ENCODE measurements at places on chromosomes 5 and 9.

DNA sequence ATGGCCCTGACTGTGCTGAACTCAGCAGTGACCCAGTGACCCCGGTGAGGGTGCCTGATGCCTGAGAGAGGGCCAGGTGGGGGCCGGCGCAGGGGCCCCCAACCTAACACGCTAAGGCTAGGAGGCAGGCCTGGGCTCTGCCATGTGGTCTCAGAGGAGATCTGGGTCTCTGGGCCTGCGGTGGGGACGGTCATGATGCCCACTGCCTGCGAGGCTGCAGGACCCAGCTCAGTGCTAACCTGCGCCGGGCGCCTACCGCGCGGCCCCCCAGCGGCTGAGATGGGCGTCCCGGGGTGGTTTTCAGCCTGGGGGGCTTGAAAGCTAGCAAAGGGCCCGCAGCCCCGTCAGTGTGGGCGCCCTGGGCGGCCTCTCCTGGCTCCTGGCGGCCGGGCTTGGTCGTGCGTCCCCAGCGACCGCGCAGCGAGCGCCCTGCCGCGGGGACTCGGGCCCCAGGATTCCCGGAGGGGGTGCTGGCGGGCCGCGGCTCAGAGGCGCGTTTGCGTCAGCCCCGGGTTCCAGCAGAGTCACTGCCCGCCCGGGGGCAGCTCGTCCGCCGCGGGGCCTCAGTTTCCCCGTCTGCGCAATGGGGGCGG lies 2.5 kb downstream of the EGFL7 start:
- DNase-seq = no peak

GRCh38 chr5:132640613-132641012 lies 17.4 kb upstream of the IL13 start:
- no peak for DNase-seq

DNA sequence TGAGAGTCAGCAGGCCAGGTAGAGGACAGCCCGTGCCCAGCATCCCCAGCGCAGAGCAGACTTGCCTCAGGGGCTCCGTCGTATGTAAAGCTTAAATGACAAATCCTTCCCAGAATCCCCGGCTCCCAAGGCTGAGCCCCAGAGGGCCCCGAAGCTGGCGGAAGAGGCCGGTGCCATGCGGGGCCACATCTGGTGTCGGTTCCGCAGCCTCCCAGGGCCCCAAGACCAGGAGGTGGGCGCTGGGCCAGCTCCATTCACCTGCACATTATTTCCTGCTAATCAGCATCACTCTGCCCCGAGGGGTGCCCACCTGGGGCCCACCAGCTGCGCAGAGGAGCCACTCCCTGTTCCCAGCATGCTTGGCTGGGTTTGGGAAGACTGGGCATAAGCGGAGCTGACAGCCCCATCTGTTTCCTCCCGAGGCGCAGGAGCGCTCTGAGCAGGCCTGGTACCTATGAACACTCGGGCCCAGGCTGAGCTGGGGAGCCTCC lies 124.0 kb upstream of the PPP1R26 start:
- DNase-seq = no peak

DNA sequence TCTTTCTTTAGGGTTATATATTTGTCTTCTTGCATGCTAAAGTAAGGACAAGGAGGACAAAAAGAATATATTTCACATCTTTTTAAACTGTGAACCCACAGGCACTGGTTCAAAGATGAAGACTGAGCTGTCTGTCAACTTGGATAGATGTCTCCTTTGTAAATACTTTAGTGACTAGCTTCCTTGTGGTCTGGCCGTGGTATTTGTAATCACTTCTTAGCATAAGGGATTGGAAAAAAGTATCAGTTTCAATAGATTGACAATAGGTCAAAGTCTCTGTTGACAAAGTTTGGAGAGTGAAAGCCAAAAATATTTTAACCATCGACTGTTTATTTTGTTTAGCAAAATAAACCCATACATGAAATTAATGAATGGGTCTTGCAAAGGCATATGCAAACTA lies 91.4 kb downstream of the TMEM167A start:
- no peak for DNase-seq

GRCh38 chr5:142388696-142389095 lies 63.9 kb upstream of the SPRY4 start:
- DNase-seq = no peak

DNA sequence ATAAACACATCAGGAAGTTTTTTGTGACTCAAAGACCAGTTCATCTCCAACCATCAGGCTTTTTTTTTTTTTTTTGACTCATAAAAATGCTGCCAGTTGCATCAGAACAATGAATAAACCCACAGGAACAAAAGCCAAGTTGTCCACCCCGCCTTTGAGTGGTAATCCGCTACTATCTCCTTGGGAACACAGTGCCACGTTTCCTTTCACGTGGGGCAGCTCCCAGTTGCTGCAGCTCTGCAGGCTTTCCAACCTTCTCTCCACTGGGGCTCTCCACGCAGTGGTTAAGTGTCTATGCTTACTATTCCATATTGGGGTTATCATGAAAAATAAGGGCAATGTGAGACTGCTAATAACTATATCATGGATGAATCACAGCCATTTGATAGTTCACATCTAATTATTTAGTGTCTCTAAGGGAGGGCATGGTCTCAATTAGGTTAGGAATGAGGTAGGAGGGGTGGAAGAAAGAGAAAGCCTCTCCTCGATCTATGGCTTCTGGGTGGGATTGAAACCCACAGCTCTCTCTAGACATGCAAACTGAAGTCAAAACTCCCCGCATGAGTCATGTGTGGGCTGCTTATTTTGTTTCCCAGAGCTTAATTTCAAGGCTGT lies 55.8 kb upstream of the ACTBL2 start:
- DNase-seq = no peak

DNA sequence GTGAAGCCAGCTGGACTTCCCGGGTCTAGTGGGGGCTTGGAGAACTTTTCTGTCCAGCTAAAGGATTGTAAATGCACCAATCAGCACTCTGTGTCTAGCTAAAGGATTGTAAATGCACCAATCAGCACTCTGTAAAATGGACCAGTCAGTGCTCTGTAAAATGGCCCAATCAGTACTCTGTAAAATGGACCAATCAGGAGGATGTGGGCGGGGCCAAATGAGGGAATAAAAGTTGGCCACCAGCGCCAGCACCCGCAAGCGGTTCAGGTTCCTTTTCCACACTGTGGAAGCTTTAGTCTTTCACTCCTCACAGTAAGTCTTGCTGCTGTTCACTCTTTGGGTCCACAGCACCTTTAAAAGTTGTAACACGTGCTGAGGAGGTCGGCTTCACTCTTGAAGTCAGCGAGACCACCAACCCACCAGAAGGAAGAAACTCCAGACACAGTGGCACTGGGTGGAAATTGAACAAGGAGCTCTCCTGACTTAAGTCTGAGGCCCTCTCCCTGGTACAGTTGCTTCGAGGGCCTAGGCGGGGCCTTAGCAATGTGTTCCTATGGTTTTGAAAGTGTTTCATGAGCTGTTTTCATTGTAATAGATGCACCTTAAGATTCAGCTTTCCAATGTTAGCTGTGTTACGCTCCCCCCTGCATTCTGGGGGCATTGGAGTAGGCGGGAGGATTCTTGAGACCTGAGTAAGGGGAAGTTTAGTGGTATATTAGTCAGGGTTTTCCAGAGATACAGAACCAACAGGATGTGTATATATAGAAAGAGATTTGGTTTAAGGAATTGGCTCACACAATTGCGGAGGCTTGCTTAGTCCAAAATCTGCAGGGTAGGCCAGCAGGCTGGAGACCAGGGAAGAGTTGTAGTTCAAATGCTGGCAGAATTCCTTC lies 21.5 kb upstream of the MYO10 start:
- DNase-seq = no peak

DNA sequence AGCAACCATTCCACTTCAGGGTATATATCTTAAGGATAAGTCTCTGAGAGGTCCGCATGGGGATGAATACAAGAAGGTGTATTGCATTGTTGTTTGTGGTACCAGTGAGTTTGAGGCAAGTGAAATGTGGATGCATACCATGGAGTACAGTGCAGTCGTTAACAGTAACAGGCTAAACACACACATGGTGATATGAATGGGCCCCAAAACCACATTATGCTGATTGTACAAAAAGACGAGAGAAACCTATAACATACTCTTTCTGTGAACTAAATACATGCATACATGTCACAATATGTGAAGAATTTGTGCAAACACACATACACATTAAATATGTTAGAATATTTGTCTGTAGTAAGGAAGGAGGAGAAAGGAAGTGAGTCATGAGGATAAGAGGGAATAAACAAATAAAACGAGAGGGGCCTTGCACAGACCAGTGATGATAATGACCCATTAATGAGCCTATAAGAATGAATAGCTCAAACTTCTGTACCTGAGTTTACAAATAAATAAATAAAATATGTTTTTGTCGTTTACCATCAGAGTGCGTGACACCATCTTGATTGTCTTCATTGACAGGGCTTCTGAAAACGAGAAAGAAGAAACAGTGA lies 66.5 kb upstream of the RICTOR start:
- DNase-seq = no peak

- DNase-seq = no peak
These were observed 83.1 kb downstream of the EDIL3 start for GRCh38 chr5:84301535-84301934.

- no peak for DNase-seq
These were observed 297.7 kb upstream of the CD180 start for GRCh38 chr5:67494186-67494855.

GRCh38 chr5:150352244-150353031 lies 5.1 kb upstream of the TCOF1 start:
- no peak for DNase-seq

- DNase-seq = no peak
These were observed 42.0 kb downstream of the PIP5K1B start for GRCh38 chr9:68747043-68747533.

DNA sequence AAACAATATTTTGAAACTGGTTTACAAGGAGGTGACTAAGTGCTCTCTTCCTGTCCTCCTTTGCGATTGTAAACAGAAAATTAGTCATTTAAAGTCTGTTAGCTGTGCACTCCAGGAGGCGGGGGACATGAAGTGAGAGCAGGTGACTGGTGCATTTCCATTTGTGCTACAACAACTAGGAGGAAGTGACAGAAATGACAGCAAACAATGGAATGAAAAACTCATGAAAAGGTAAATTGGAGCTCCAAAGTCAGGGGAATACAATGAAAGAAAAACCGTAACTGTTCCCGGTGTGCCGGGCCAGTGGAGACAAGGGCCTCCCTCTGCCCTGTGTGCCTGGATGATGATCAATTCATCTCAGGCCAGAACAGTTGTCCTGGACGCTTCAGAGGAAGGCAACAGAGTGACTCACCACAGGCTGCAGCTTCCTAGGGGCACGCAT lies 439.9 kb downstream of the GADD45G start:
- DNase-seq = no peak

- DNase-seq = no peak
These were observed 40.8 kb downstream of the CSF2 start for GRCh38 chr5:132114150-132115121.

DNA sequence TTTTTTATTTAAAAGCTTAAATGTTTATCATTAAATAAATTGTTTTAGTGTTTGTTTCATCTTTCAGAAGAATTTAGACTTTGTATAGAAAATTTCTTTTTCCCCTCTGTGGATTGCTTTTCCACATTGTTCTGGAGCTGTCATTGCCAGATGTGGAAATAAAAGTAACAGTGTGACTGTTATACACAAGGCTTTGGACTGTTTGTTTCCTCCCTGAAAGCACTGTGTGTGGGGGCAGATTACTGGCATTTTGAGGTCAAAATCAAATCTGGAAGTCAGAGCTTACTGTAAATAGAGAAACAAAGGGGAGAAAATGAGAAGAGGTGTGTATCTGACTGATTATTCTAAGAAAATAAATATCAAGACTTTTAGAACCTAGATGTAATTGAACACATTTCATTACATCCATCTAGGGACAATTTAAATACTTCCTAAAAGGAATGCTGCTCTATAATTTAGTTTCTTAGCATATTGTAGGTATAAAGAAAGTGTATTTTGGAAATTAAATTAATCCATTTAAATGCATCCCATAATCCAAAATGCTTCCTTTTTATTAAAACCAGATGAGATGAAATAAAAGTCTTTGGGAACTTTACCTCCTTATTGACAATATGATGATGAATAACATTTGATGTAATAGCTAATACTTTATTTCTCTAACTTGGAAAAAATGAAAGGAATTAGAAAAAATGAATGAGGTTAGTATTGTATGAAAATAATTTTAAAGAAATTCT lies 51.9 kb downstream of the ERCC6L2 start:
- no peak for DNase-seq

DNA sequence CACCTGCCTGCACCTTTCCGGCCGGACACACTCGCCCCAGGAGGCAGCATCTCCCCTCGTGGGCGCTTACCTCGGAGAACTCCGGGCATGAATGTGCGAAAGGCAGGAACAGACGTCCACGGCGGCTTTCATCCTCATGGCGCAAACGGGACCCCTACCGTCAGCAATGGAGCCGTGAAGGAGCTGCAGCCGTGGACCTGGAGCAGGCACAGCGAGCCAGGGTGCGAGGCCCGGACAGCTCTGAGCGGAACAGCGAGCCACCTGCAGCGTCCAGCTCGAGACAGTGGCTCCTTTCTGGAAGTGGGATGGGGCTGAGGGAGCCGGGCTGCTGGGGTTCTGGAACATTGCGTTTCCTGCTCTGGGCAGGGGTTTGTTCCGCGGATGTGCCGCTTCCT lies 7.8 kb upstream of the SLC6A19 start:
- no peak for DNase-seq

DNA sequence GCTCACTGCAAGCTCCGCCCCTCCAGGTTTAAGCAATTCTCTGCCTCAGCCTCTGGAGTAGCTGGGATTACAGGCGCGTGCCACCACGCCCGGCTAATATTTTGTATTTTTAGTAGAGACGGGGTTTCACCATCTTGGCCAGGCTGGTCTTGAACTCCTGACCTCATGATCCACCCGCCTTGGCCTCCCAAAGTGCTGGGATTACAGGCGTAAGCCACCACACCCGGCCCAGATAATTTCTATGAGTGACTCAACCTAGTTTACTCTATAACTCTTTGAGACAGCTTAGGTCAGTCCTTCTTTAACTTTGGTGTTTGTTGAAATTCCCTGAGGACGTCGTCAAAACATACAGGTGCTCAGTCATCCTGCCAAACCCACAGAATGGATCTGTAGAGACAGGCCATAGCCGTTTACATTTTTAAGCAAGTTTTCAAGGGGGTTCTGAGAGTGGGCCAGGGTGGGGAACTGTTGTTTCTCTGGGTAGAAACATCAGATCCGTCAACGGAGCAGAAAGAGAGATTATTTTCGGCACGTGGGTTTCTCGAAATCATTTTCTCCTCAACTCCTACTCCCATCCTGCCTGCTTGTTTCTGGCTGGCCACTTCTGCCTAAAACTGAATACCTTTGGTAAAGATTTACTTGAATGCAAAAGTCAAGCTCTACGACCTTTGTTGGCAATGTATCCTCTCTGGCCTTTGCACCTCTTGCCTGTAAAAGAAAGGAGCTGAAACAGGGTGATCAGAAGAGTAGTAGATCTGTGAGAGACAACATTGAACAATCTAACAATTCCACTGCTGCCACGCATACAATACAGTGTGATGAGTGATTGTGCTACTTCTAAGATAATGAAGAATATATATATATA lies 6.0 kb upstream of the BOD1 start:
- no peak for DNase-seq

DNA sequence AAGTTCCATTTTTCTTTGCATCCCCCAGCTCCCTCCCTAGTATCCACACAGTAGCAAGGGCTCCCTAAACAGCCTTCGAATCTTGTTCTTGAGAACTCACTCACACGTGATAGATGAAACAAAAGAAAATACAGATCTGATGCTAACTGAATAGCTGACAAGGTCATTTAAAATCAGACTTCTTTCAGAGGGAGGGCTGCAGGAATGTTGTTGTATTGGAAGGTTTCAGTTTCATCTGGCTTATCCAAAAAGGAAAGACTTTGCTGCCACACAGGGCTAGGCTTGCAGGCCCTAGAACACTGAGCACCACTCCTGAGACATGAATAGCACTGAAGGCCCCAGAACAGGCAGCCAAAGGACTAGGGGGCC lies 3.2 kb downstream of the CD180 start:
- DNase-seq = no peak

- no peak for DNase-seq
These were observed 172.8 kb upstream of the PITX1 start for GRCh38 chr5:135206862-135207261.
